ENCODE measurements at places on chromosomes 11 and 22.

GRCh38 chr11:128803449-128804245 is 63.4 kb downstream of the KCNJ1 start:
- H3K36me3 ChIP-seq, result no peaks in the 10 kb centered on the region
- no peaks in the 10 kb centered on the region for H3K27me3 ChIP-seq
- no peak overlapping the region for H3K4me3 ChIP-seq
- H3K27ac ChIP-seq, result no peak overlapping the region
- H3K4me1 ChIP-seq, result no peaks in the 10 kb centered on the region

DNA sequence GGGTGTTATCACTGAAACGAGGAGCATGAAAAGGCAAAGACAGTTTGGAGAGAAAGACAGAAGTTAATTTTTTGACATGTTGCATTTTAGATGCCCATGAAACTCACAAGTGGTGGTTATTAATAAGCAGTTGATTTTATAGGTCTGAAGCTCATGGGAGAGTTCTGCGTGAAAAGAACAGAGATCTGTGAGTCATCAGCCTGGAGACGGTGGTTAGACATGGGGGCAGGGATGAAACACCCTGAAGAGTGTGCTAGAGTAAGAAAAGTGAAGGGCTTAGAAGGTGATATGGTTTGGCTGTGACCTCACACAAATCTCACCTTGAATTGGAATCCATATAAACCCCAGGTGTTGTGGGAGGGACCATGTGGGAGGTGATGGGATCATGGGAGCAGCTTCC is 289.1 kb upstream of the ISX start:
- no peaks in the 10 kb centered on the region for H3K4me1 ChIP-seq
- no peak overlapping the region for H3K27ac ChIP-seq
- DNase-seq, result no peak
- no peak overlapping the region for H3K4me3 ChIP-seq
- H3K36me3 ChIP-seq, result no peaks in the 10 kb centered on the region
- H3K27me3 ChIP-seq, result no peaks in the 10 kb centered on the region

DNA sequence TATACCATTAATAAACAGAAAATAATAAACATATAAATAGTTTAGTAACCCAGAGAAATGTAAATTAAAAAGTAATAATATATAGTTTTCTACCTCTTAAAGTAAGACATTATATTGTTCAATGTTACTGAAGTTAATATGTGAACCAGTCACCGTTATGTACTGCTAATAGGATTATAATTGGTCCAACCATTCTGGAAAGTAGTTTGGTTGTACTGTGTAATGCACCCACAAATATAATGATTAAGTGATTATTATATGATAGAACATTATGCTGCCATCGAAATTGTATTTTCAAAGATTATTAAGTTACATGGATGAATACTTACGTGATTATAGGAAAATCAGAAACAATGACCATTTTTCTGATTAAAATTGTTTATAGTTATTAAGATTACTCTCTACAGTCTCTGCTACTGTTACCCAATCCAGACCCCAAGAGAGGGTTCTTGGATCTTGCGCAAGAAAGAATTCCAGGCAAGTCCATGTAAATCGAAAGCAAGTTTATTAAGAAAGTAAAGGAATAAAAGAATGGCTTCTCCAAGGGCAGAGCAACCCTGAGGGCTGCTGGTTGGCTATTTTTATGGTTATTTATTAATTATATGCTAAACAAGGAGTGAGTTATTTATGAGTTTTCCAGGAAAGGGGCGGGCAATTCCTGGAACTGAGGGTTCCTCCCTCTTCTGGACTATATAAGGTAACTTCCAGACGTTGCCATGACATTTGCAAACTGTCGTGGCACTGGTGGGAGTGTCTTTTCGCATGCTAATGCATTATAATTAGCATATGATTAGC is 50.1 kb downstream of the ACER3 start:
- H3K27me3 ChIP-seq, result no peaks in the 10 kb centered on the region
- DNase-seq, result no peak
- H3K27ac ChIP-seq, result no peak overlapping the region
- H3K36me3 ChIP-seq, result no peaks in the 10 kb centered on the region

DNA sequence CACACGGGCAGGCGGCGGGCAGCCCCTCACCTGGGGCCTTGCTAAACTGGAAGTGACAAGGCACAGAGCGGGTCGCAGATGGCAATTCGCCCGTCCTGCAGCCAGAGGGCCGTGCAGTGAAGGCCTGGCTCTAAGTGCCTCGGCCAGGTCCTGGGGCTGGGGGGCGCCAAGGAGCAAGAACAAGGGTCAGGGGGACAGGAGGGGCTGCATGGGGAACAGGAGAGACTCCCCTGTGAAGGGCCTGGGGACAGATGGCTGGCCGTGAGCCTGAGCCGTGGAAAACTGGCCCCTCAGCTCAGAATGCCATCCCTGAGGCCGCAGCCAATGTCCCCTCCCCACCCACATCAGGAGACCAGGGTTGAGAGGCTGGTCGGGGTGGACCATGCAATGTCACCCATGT is 60.0 kb downstream of the RTL6 start:
- H3K27me3 ChIP-seq, result no peaks in the 10 kb centered on the region
- no peak overlapping the region for H3K4me3 ChIP-seq
- H3K4me1 ChIP-seq, result no peaks in the 10 kb centered on the region

DNA sequence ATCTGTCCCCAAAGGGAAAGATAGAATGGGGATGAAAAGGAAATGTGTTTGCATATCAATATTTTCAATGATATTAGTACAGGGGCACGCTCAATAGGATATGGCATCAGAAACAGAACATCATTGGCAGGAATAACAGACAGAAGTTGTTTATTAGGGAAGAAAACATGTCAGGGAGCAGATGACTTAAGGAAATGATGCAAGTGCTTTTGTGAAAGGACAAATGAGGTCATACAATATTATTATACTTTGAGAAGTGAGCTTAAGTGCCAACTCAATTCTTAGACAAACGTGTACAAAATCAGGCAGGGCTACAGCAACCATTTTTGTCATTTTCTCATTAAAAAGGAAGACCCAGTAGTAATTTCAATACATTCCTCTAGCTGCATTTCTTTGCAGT is 388.4 kb downstream of the SOX6 start:
- no peak overlapping the region for H3K27ac ChIP-seq
- peaks cover 4% of the 10 kb centered on the region for H3K4me1 ChIP-seq
- H3K36me3 ChIP-seq, result no peaks in the 10 kb centered on the region

GRCh38 chr22:50698546-50698945 is 25.9 kb downstream of the SHANK3 start:
- no peak overlapping the region for H3K27ac ChIP-seq
- DNase-seq, result peak; percentile 32
- no peaks in the 10 kb centered on the region for H3K27me3 ChIP-seq
- H3K4me3 ChIP-seq, result no peak overlapping the region

- H3K36me3 ChIP-seq, result no peaks in the 10 kb centered on the region
- no peaks in the 10 kb centered on the region for H3K4me1 ChIP-seq
- no peak for DNase-seq
- no peaks in the 10 kb centered on the region for H3K27me3 ChIP-seq
- H3K27ac ChIP-seq, result no peak overlapping the region
These were observed 74.2 kb upstream of the MS4A8 start for GRCh38 chr11:60625262-60625661.

GRCh38 chr11:37409124-37409523 is 811.1 kb upstream of the RAG2 start:
- H3K27me3 ChIP-seq, result no peaks in the 10 kb centered on the region
- H3K4me3 ChIP-seq, result no peak overlapping the region
- H3K4me1 ChIP-seq, result no peaks in the 10 kb centered on the region
- DNase-seq, result no peak
- H3K36me3 ChIP-seq, result no peaks in the 10 kb centered on the region
- no peak overlapping the region for H3K27ac ChIP-seq

DNA sequence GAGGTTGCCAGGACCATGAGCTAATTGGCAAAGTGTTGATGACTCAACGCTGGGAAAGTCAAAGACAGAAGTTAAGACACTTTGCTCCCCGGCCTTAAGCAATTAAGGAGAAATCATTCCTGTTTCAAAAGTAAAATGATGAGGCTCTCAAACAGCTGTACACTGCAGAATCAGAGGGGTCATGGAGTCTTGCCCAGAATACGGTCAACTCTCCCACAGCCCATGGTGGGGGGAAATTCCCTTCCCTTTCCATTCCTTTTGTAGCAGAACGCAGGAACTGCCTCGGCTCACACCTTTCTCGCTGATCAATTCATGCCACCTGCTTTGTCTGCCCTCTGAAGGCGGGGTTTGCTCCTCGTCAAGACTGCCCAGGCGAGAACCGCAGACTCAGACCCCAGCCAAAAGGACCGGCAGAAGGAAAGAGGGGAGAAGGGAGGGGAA is 52.8 kb downstream of the MN1 start:
- H3K4me1 ChIP-seq, result no peaks in the 10 kb centered on the region
- H3K36me3 ChIP-seq, result no peaks in the 10 kb centered on the region
- no peak overlapping the region for H3K4me3 ChIP-seq
- H3K27ac ChIP-seq, result peak overlapping the region; percentile 80
- peak; percentile 59 for DNase-seq
- no peaks in the 10 kb centered on the region for H3K27me3 ChIP-seq

DNA sequence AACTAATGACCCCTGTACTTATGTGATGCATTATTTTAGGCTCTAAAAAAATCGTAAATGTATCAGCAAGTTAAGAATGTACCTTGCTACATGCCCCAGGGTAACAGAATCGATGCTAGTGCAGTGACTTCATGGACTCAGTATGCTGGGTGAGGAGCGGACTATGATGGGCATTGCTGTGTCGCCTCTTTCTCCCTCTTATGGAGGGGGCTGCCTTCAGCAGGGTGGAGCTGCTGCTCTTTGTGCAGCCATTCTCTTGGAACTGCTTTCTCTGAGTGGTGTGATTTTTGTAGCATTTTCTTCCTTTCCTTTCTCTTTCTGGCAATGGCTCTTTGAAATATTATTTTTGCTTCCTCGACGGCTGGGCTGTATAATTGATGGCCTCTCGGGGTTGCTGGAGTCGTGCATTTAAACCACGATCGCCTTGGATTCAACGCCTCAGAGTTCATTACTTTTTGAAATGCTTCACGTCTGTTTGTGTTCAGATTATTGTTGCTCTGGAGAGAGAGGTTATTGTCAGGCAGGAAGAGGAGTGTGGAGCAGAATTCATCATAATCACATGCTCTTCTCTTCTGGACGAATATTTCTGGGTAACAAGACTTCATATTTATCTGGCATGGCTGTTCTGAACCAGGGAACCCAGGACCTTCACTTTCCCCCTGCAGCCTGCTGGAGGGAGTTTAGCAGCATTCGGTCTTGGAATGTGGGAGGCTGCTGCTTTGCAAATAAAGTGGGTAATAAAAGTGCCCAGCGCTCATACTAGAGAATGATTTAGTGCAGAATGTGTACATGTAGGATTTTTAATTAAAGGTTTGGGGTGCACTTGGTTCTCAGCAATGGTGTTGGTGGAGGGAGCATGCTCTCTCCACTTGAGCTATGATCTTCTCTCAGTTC is 804.2 kb downstream of the NTM start:
- no peaks in the 10 kb centered on the region for H3K27me3 ChIP-seq
- H3K4me3 ChIP-seq, result no peak overlapping the region
- no peaks in the 10 kb centered on the region for H3K36me3 ChIP-seq

DNA sequence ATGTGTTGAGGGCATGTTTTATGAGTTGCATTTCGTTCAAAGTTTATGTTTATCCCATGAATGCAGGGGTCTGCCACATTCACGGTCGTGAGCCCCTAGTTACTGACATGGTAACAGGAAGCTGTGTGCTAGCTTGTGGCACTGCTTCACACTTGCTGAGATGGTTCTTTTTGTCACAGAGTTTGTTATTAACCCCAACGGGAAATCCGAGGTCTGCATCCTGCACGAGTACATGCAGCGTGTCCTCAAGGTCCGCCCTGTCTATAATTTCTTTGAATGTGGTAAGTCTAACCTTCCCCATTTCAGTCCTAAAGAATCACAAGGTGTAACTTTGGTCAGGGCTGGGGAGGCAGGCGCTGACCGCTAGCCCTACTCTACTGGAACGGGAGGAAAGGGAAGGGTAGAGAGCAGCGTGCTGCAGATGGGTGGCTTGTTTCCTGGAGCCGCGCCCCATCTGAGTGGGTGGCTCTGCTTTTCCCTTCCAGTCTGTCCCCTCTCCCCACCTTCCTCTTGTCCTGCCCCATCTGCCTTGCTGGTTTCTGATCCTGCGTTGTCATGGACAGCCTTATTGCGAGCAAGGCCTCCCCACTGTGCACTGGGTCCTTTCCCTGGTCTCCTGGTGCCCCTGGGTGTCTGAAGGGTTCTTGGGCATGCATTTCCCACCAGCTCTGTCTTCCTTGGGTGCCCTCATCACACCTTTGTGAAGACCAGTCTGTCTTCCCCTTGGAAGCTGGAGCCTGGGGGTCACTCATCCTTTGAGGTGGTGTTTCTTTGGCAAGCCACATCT is 11.8 kb downstream of the DGCR8 start:
- no peaks in the 10 kb centered on the region for H3K27me3 ChIP-seq
- H3K4me3 ChIP-seq, result no peak overlapping the region
- H3K36me3 ChIP-seq, result peaks cover 2% of the 10 kb centered on the region
- no peaks in the 10 kb centered on the region for H3K4me1 ChIP-seq
- peak; percentile 23 for DNase-seq
- no peak overlapping the region for H3K27ac ChIP-seq

DNA sequence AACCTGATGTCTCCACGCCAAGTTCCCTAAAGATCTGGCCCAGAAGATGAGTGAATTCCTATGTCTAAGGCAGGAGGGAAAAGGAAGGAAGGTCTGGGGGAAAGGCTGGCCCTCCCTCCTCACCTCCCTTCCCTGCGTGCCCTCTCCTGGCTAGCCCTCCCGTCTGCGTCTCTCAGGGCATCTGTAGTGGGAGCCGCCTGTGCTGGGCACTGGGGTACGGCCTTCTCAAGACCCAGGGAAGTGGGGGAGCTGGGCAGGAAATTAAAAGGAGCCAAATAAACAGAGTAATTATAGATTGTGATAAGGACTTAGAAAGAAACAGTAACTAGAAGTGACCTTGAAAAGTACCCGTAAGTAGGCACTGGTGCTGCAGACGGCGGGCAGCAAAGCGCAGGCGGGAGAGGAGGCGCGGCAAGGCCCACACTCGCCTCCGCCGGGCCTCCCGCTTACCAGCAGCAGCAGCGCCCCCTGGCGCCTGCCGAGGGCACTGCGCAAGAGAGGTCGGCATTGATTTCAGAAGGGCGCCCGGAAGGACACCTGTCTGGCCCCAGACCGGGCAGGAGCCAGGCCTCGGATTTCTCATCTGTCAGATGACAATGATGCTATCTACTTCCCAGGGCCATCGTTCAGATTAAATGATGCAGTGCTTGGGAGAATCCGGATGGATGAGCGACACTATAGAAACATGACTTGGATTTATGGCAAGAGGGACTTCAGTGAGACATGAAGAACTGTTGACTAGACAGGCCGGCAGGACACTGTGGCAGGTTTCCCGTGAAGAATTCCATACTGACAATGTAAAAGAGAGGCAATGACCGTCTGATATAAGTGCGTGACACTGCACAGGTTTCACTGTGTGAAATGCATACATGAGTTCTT is 7.3 kb downstream of the KCNJ1 start:
- H3K36me3 ChIP-seq, result no peaks in the 10 kb centered on the region
- no peaks in the 10 kb centered on the region for H3K27me3 ChIP-seq
- DNase-seq, result peak; percentile 73
- H3K4me1 ChIP-seq, result no peaks in the 10 kb centered on the region

- H3K27me3 ChIP-seq, result no peaks in the 10 kb centered on the region
- H3K36me3 ChIP-seq, result no peaks in the 10 kb centered on the region
- no peak overlapping the region for H3K27ac ChIP-seq
- no peaks in the 10 kb centered on the region for H3K4me1 ChIP-seq
These were observed 4.5 kb upstream of the SCGB1D2 start for GRCh38 chr11:62237499-62237898.

GRCh38 chr11:70501933-70502540 is 103.7 kb downstream of the CTTN start:
- peak; percentile 29 for DNase-seq
- H3K27me3 ChIP-seq, result no peaks in the 10 kb centered on the region
- no peaks in the 10 kb centered on the region for H3K4me1 ChIP-seq
